ENCODE measurements at places on chromosomes 16 and 17.

- no peak for DNase-seq
These were observed 121.0 kb upstream of the NLRP1 start for GRCh38 chr17:5705081-5705875.

DNA sequence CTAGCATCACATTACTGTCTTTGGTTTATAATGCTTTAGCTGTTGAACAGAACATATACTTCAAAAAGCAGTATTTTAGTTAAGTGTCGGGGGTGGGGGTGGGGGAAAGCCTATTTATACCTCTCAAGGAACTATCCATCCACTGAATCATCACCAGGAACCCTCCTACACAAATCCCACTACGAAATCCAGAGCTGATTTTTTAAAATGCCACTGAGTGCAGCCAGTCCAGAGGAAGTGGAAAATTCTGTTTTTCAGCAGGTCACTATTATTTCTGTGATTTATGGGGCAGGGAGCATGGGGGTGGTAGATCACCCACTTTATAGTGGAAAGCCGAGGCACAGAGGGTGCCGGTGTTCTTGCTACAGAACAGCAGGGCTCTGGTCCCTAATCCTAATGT, 284.1 kb downstream of the SOX9 start:
- DNase-seq, result no peak

DNA sequence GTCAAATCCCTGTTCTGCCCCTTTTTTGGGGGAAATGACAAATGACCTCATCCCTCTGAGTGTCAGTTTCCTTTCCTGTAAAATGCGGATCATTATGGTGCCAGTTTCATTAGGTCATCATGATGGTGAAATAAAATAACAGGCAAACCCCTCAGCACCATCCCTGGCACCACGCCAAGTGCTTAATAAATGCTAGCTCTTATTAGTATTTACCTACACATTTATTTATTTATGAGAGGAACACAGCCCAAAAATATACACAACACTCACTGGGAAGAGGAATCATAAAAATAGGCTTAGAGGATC, 28.6 kb upstream of the GPRC5B start:
- no peak for DNase-seq

DNA sequence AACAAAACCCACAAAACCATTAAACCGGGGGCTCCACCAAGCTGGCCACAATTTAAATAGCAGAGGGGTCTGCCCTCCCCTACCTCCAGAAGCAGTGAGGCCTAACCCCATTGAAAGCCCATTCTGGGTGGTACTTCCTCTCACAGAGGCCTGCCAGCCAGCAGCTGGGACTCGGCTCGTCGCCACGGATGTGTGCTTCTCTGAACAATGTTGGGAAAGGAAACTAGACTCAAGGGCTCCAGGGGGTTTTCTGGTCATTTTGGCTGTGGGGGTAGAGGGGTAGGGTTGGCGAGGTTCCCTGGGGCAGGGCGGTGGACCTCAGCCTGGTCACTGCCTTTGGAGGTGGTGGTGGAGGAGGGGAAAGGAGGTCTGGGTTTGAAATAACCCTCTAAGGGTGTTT, 4.7 kb upstream of the PLCG2 start:
- DNase-seq, result no peak

- no peak for DNase-seq
These were observed 46.2 kb downstream of the GNAO1 start for GRCh38 chr16:56237451-56237930.

Data from mucosa of gallbladder (tissue), 1 donor.